ENCODE measurements at places on chromosomes 1 and 21.
A peak's percentile ranks its signal among the peaks of the same experiment; 100 is the strongest.

GRCh38 chr1:21910558-21911204 lies 26.4 kb downstream of the HSPG2 start:
- ATAC-seq: no peak

GRCh38 chr1:58739856-58740466 lies 40.1 kb upstream of the MYSM1 start:
- no peak for ATAC-seq

DNA sequence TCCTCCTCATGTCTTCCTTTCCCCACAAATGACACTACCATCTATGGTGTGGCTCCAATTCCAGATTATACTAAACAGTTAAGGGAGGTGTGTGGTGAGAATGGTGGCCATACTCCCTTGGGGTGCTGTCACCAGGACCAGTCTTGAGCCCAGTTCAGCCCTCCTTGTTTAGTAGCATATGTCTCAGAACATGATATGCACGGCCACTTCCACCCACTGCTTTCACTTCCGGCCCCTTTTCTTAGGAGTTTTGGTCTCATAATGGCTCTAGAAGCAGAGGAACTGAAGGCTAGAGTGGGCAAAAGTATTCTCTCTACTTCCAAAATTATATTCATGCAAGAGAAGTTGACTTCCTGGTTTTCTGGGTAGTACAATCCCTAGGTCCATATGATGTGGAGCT lies 45.3 kb upstream of the CACNA1E start:
- ATAC-seq: no peak

- ATAC-seq: no peak
Observed at GRCh38 chr1:155322571-155322952, 1.9 kb downstream of the RUSC1 start.

GRCh38 chr1:160768295-160768657 lies 27.7 kb upstream of the LY9 start:
- peak; percentile 76 for ATAC-seq

- peak; percentile 43 for ATAC-seq
Observed at GRCh38 chr1:59570524-59570923, 244.2 kb upstream of the HOOK1 start.

DNA sequence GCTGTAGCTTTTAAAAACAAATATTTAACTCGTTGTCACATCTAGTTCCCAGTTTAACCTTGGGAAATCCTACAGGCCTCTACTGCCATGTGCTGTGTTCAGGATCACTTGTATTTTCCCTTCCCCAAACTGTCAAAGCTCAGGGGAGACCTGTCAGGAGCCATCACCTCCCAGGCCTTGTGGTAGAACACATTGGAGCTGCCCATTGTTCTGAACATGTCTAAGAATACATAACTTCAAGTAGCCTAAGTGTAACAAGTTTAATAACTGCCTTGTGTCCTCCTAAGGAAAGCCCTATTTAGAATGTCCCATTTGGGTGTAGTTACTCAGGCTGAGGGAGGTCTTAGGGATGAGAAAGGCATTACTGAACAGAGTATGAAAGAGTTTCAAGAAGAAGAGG lies 28.6 kb upstream of the PIGC start:
- no peak for ATAC-seq

DNA sequence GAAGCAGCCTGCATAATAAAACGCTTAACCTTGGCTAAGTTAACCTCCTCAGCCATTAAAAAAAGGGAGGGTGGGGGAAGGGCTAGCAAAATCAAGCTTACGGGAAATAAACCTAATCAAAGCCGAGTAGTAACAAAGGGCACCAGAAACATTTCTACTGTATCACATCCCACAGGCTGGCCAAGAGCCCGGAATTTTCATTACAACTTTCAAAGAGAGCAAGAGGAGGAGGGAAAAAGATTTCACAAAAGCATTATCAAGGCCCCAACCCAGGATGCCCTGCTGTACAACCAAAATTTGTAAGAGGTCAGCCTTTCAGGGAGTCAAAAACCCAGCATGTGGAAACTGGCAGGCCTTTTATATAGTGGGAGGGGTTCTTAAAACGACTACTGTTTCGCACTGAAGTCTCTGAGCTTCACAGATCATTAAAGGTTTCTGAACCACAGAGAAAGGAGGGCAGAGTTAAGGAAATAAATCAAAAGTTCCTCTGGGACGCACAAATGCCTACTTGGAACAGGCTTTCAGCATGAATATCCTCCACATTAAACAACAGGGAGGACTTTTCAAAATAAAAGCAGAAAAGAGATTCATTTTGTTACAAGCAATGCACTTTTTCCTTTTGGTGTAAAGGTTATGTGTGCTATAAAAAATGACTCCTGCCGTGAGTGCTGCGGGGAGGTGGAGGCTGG lies 90.4 kb downstream of the SLC45A1 start:
- ATAC-seq: no peak

DNA sequence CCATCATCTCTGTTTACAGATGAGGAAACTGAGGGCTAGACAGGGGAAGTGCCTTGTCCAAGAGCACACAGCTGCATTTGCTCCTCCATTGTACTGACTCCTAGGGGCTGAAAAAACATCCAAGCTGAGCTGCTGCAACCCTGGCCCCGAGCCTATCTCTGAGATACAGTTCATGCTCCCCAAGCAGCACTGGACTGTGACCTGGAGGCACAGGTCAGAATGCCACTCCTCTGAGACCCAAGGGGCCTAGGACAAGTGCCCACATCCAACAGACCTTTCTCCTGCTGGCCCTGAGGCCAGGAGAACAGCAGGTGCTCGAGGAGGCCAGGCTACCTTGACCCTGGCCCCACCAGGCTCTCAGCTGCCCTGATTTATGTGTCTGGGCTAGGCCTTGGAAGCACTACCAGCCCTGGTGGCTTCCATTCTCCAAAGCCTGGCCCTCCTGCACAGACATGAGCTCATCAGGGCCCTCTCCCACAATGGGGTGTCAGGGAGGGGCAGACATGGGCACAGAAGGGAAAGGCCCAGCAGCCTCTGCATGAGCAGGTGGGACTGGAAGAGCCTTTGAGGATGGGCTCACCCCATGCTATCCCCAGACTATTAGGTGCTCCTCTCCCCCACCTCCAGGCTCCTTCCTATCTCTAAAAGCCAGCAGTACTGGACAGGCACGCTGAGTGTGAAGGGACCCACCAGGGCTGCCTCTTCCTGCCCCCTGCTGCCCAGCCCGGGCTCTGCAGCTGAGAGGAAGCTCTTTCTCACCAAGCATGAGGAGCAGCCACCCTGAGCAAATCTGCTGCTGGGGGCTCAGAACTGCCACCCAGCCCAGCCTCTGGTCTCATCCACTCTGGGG lies 18.8 kb downstream of the ADGRB2 start:
- peak; percentile 58 for ATAC-seq

GRCh38 chr21:31914472-31914871 lies 41.7 kb downstream of the HUNK start:
- ATAC-seq: no peak

GRCh38 chr1:85334962-85335361 lies 58.5 kb upstream of the BCL10 start:
- ATAC-seq: no peak

DNA sequence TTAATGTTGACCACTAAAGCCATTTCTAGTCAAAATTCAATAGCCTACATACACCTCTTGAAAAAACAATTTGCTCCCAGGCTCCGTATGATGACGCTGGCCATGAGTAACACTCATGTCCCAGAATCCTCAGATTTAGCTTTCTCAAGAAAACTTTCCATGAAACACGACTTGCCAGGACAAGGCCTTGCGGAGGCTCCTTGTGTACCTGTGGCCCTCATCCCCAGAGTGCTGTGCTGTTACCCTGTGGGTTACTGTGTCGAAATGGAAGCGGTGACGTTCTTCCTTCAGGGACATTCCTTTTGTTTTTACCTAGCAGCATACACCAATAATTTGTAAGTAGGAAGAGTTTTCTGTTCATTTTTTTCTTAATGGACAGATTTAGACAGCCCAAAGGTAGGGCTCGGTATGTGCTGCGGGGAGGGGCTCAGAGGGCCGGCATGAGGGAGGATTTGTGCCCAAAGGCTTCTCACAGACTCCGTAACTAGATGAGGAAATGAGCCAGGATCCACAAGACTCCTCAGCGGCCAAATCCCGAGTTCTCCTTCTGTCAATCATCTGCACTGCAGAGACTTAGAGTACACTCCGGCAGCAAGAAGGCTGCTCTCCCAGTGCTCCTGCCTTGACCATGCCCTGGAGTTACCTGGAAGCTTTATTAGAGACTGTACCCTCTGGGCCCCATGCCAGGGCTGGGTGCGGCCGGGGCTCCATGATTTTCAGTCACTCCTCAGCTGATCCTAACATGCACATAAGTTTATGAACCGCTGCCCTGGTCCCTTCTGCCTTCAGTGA lies 17.8 kb downstream of the GNG12 start:
- no peak for ATAC-seq

DNA sequence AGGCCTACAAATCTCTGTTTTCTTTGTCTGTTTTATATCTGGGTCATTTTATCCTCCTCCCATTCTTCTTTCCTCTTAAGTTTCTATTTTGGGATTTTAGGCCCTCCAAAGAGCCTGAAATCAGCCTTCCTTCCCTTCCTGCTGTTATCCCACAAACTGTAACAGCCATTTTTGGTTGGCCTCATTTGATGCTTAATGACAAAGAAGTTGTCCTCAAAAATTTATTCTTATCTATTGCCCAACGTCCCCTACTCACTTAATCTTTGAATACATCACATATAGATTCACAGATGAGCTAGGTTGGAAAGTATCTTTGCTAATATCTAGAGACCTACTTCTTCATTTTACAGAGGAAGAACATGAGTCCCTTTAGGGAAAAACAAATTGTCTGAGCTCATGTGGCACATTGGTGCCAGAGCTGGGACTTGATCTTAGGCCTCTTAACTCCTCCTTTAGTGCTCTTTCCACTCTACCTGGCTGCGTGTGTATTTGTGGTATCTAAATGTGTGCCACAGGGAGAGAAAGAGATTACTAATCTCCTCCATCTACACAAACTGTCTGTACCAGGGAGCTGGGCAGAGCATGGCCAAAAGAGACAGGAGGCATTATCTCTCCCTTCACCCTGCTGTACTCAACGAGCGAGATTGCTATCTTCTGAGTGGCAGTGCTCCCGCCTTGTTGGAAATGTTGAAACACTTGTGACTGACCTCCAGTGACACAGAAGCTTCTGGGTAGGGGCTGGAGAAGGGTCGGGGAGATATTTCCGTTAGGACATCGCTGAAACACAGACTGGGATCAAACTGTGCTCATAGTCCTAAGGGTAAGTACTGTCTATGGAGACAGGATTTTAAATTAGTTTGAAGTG lies 30.1 kb downstream of the RHEX start:
- ATAC-seq: no peak

DNA sequence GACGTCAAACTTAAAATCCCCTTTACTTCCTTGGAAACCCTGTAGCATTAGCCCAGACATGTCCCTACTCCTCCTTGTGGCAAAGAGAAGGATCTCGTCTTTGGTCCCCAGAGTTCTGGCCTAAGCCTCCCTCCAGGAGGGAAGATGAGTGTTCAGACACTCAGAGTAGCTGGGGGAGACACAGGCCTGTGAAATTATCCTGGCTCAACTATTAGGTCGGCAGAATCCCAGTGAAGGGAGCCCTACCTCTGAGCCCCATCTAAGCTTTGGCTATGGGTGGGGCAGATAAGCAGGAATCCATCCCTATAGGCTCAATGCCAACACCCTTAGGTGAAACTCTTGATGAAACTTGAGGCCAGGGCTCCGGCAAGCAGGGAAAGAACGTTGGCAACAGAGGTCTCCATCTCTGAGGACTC lies 1.7 kb upstream of the SFN start:
- no peak for ATAC-seq

DNA sequence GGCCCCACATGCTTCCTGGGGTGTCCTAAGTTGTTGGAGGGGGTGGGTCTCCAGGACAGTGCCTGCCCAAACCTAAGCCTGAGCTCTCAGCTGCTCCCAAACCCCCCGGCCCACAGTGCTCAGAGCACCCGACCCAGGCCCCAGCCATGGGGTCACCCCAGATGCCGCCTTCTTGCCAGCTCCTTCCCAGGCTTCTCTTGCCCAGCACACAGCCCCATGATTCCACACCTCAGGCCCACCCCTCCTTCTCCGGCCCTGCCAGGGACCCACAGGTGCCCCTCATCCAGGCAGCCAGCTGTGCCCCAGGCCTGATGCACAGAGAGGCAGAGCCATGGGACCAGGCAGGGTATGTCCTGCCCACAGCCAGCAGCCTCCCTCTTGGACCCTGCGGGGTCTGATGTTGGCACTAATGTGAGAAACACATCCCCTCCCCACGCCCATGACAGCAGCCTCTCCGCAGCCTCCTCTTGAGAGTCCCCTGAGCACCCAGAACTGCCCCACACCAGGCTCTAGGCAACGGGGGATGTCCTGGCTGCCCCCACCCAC lies 4.9 kb downstream of the WNT9A start:
- no peak for ATAC-seq

DNA sequence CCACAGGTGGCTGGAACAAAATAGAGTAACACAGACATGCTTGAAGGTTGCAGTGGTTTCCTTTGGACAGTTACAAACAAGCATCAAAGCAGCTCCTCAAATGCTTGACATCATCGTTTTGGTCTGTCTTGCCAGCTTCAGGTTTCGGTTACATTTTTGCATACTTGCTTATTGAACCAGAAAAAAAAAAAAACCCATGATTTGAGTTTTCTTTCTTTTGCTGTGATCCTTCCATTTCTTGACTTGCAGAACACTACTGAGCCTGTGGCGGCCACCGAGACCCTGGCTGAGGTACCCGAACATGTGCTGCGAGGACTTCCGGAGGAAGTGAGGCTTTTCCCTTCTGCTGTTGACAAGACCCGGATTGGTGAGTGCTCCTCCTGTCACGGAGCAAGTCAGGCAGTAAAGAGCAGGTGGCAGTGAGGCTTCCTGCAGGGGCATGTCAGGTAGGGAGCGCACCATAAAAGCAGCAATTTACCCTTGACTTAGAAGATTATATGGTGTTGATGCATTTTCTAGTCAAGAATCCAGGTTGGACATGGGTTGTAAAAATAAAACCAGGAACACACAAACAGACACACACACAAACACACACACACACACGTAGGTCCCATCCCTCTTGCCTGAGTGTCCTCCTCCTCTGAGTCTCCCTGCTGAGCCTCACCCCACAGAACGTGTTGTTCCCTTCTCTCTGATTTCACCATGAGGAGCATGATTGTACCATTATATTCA lies 30.9 kb downstream of the PRDM2 start:
- ATAC-seq: peak; percentile 96

DNA sequence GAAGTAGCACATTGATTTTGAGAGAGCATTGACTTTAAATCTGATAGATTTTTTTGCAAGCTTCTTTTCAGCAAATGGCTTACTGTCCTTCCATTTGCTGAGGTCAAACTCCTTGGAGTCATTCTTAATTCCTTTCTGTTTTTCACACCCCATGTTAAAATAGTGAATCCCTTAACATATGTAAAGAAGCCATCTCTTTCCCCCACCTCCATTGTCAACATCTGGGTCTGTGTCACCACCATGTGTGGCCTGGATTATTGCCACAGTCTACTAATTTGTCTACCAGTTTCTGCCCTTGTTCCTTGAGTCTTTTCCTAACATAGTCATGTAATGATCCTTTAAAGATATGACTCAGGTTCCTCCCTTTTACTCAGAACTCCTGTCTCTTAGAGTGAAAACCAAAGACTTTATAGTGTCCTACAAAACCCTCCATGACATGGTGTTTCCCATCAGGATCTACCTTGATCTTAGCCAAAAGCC lies 104.7 kb downstream of the ST6GALNAC3 start:
- no peak for ATAC-seq

DNA sequence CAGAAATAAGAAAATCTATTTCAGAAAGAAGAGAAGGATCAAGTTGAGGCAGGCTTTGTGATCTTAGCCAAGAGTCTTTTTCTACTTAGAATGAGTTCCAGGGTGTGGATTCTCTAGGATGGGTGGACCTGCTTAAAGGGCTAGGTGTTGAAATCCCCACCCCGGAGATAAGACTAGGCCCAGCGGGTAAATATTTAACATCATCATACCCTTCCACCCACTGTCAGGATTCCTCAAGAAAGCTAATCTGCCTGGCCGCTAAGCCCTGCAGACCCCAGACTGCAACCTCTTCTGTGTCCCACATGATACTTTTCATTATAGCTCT lies 5.8 kb downstream of the IGSF9 start:
- ATAC-seq: no peak
